ENCODE measurements at places on chromosomes 1 and 21.

DNA sequence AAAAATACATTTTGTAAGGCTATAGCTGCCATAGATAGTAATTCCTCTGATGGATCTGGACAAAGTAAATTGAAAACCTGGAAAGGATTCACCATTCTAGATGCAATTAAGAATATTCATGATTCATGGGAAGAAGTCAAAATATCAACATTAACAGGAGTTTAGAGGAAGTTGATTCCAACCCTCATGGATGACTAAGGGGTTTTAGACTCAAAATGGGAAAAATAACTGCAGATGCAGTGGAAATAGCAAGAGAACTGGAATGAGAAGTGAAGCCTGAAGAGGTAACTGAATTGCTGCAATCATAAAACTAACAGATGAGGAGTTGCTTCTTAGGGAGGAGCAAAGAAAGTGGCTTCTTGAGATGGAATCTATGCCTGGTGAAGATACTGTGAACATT lies 230.8 kb downstream of the KCTD3 start:
- DNase-seq, result no peak

GRCh38 chr1:11207898-11208611 lies 18.9 kb downstream of the ANGPTL7 start:
- DNase-seq, result no peak

- no peak for DNase-seq
These were observed 6.9 kb upstream of the SYT14 start for GRCh38 chr1:209931141-209931540.

GRCh38 chr1:229835226-229835625 lies 209.2 kb downstream of the URB2 start:
- DNase-seq, result no peak

- DNase-seq, result no peak
These were observed 171.4 kb upstream of the HMGB4 start for GRCh38 chr1:33692206-33693188.

DNA sequence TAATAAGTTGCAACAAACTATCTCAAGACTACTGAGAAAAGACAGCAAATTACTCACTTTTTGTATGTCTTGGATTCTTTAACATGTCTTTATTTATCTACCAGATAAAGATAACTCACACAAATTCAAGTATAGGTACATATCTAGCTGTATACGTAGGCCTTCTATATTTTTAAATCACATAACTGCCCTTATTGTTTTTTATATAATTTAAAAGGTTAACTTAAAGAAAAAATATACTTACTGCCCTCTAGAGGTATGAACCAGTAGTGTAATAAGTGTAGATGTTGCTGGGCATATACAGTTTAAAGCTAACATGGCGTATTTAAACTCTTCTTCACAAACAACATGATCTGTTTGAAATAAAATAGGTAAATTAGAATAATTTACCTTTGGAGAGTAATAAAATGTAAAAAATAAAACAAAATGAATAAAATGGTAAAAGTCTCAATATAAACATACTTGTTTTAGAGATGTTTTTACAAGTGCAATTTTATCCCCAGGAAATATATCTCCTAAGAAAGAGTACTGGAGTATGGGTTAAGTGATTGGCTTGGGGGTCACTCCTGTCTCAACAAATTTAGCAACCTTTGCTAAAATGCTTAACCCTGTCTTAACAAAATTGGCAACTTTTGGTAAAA lies 235.2 kb downstream of the KCNT2 start:
- DNase-seq, result no peak

GRCh38 chr1:236938760-236939159 lies 65.5 kb downstream of the MT1HL1 start:
- no peak for DNase-seq

DNA sequence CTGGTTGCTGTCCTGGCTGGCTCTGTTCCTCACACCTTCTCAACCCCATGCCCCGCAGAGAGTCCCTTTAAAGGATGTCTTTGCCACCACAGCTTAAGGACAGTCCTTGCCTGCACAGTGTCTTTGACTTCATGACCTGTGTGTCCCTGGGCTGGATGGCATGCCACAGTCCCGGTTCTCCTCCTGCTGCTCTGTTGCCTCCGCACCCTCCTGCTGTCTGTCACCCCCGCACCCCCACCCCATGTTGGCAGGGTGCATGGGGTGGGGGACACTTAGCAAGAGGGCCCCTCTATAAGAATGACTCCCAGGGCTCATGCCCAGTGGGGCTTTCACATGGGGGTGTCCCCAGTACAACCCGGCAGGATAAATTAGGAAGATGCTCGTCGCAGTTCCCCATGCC lies 41.6 kb upstream of the PADI1 start:
- DNase-seq, result no peak

- no peak for DNase-seq
These were observed 52.3 kb upstream of the COG2 start for GRCh38 chr1:230589951-230590350.

GRCh38 chr1:201447903-201448871 lies 20.8 kb downstream of the PHLDA3 start:
- peak; percentile 45 for DNase-seq

GRCh38 chr1:16977377-16977776 lies 3.0 kb downstream of the MFAP2 start:
- DNase-seq, result no peak

- no peak for DNase-seq
These were observed 1748.6 kb downstream of the BRINP3 start for GRCh38 chr1:188729039-188729438.

- no peak for DNase-seq
These were observed 80.6 kb upstream of the IPO9 start for GRCh38 chr1:201748335-201748734.

DNA sequence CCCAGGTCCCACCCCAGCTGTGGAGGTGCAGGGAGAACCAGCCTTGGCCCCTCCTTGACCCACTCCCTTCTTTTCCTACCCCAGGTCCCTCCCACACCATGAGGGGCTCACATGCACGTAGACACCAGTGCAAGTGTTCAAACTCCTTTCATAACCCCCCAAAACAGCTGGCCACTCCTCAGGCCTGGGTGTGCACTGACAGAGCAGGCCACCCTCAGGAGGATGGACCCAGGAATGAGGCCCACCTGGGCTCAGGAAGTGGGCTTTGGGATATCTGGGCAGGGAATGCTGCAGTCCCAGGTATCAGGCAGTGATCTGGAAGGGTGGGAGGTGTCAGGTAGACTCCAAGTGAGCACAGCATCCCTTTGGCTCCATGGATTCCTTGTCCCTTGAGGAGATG lies 723.8 kb downstream of the MATN1 start:
- no peak for DNase-seq

DNA sequence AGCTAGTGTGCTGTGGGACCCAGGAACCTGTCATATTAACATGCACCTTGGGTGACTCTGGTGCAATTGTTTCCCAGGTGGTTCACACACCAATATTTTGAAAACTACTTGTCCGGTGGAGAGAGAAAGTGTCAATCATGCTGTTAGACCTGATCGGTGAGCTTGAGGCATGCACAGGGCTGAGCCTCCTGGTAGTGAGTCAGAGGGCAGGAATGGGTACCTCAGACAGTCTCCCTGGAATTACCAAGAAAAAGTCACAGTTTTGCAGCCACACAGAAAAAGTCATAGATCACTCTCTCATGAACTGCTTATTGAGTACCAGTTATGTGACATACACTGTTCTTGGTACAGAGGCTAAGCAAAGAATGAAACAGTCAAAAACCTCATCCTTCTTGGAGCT lies 140.1 kb upstream of the NFIA start:
- no peak for DNase-seq

- DNase-seq, result no peak
These were observed 20.7 kb downstream of the NADK start for GRCh38 chr1:1757422-1758058.

DNA sequence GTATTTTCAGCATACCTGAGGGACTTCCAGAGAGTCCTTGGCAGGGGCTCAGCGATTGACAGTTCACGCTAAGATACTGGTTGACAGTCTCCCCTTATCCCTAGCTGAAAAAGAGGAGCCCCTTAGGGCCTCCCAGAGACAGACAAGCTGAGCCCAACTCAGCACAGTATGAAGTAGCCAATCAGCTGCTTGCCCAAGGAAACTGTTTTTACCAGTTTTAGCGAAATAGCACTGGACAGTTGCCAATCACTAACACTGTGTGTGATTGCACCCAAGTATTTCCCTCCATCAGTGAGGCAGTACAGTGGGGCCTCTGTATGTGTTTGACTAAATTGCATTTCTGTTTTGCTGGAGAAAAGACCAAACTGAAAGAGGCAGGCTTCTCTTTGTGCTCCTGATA lies 27.0 kb downstream of the KHDRBS1 start:
- DNase-seq, result no peak

DNA sequence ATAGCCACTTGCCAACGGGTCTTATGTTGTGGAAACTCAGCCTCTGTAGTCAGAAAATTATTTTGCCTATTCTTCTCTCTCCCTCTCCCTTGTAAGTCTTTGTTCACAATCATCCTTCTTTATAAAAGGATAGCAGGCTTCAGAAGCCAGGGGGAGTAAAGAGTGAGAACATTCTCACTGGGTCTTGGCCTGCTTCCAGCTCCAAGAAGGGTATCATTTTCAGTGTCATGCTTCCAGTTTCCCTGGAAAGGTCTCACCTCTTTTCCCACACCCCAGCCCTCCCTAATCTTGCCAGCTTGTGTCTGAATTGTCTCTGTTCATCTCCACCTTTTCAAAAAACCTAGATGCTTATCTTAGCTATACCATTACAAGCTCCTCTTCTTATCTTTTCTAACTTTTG lies 346.2 kb upstream of the LRRC7 start:
- DNase-seq, result no peak

DNA sequence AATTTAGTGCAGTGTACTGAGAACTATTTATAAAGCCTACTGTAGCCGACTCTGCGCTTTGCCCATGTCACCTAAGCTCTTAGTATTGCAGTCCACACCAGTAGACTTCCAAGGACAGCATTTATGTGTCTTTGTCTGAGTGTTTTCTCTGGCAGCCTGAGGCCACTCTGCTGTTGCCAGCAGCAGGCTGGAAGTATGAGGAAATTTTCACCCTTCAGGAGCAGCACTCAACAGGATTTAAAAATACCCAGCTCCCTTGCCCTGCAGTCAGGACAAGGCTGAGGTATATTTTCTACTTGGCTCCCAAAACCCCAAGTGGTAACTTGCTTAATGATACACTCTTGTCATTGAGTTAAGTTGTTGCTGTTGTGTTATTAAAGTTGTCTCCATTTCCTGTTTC lies 230.1 kb downstream of the SRGAP2C start:
- DNase-seq, result no peak

- no peak for DNase-seq
These were observed 41.5 kb downstream of the SLC66A1 start for GRCh38 chr1:19353596-19353995.

DNA sequence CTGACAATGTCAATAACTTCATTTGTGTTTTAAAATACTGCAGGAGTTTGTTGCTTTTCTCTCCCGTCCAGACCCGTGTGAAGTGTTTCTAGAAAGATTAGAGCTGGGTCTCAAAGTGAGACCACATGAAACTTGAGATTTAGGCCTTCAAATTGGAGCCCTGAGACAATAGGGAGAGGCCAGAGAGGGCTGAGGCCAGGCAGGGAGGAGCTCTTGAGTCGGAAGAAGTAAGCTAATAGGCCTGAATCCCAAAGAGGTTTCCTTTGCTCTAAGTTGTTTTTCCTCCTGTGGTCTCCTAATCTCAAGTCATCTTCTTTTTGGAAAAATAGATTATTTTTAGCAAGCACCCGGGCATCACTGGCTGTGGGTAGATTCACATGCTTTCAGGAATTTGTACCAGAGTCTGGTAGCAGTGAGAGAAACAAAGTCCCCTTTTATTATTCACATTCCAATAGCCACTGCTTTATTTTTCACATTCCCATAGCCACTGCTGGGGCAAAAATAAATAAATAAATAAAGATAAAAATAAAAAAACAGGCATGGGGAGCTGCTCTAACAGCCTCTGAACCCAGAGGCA lies 25.6 kb downstream of the CD244 start:
- DNase-seq, result no peak

- DNase-seq, result no peak
These were observed 30.1 kb downstream of the CDKN2C start for GRCh38 chr1:51000160-51000559.

GRCh38 chr1:156200044-156200443 lies 6.1 kb downstream of the SLC25A44 start:
- no peak for DNase-seq

GRCh38 chr1:17697458-17697857 lies 57.7 kb upstream of the ACTL8 start:
- DNase-seq, result no peak

DNA sequence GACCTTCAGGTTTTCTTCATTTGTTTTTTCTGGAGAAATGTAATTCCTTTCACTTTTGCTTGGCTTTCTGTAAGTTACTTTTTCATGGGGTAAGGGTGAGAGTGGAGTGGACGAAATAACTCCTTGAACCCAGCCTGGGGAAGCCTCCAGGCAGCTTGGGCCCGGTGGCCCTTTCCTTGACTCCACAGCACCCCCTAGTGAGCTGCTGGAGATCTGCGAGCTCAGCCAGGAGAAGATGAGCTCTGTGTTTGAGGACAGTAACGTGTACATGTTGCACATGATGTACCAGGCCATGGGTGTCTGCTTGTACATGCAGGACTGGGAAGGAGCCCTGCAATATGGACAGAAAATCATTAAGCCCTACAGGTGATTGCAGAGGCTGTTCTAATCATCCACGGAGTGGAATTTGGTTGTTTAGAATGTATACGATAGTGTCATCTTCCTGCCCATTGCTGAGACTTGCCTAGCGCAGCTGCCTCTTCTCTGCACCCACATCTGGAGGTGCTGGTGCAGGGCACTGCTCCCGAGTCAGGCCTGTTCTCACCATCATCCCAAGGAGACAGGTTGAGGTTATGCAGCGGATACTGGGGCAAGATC lies 51.0 kb downstream of the SMYD2 start:
- DNase-seq, result peak; percentile 57

GRCh38 chr21:35035581-35035980 lies 13.5 kb downstream of the RUNX1 start:
- DNase-seq, result no peak

DNA sequence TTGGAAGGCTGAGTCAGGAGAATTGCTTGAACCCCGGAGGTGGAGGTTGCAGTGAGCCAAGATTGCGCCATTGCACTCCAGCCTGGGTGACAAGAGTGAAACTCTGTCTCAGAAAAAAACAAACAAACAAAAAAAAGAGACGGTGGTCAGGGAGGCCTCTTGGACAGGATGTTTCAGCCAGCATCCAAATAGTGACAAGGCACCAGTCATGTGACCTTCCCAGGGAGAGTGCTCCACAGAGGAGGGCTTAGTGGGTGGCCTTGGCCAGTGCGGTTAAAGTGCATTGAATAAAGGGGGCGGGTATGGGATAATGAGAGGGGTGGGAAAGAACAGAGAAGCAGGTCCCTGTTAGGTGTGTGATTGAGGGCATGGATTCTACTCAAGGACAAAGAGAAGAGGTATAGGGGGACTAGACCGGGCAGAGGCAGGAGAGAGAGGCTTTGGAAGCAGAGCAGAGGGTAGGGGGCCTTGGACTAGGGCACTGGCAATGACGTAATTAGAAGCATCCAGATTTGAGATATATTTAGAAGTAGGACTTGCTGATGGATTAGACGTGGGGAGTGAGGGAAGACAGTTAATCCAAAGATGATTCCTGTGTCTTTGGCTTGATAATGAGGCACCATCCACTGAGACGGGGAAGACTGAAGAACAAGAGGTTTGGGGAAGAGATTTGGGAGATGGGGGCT lies 12.0 kb upstream of the RYR2 start:
- no peak for DNase-seq

- DNase-seq, result no peak
These were observed 188.7 kb upstream of the ATP1B1 start for GRCh38 chr1:168917796-168918195.

Measured in stimulated activated naive CD8-positive, alpha-beta T cell treated with anti-CD3 and anti-CD28 coated beads, Interleukin-15, amount 100 ng/mL, for 72 hours (primary cell).